ENCODE measurements at places on chromosomes 11 and 22. TPM values are rescaled to one million over a fixed set of nuclear protein-coding genes. Genes with fewer than 3 reads are reported as not detected.
A peak's percentile ranks its signal among the peaks of the same experiment; 100 is the strongest.

- H3K27ac ChIP-seq, result no peak overlapping the region
- peaks cover 21% of the 10 kb centered on the region for H3K4me1 ChIP-seq
- no peak overlapping the region for H3K4me3 ChIP-seq
- peak; percentile 35 for DNase-seq
- no peaks in the 10 kb centered on the region for H3K27me3 ChIP-seq
These were observed 8.2 kb downstream of the ARHGEF12 start for GRCh38 chr11:120344302-120345004.

- no peaks in the 10 kb centered on the region for H3K27me3 ChIP-seq
- no peak for DNase-seq
- H3K4me3 ChIP-seq, result no peak overlapping the region
- no peaks in the 10 kb centered on the region for H3K36me3 ChIP-seq
These were observed 90.7 kb downstream of the WNT11 start for GRCh38 chr11:76115555-76115954.

DNA sequence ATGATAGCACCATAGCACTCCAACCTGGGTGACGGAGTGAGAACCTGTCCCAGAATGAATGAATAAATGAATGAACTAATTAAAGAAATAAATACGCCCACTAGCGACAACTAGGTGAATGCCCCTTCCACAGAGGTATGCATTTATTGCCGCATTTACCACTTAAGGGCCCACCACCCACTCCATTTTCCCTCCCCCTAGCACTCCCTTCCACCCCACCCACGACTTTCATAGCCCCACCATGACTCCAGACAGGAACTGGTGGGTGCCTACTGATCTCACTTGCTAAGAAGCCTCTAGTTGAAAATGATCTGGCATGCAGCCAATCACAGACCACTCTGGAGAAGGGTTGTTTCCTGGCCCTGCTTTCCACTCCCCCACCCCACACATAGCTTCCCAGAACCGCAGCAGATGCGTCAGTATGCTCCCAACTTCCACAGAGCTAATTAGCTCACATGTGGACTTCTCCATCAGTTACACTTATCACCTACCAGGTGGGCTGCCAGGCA is 167.6 kb downstream of the WT1 start:
- no peak overlapping the region for H3K4me3 ChIP-seq
- no peaks in the 10 kb centered on the region for H3K36me3 ChIP-seq
- no peak for DNase-seq
- H3K4me1 ChIP-seq, result no peaks in the 10 kb centered on the region
- H3K27me3 ChIP-seq, result peaks cover 18% of the 10 kb centered on the region

GRCh38 chr11:69924308-69925161 is 105.3 kb upstream of the FGF3 start:
- H3K4me3 ChIP-seq, result no peak overlapping the region
- no peak for DNase-seq
- no peaks in the 10 kb centered on the region for H3K4me1 ChIP-seq
- no peaks in the 10 kb centered on the region for H3K36me3 ChIP-seq
- H3K27me3 ChIP-seq, result peaks cover 54% of the 10 kb centered on the region
- H3K27ac ChIP-seq, result no peak overlapping the region

SHANK3 gene
- total RNA-seq, result 0.22 TPM

GRCh38 chr11:120958185-120958584 is 65.7 kb upstream of the TBCEL start:
- no peak overlapping the region for H3K27ac ChIP-seq
- DNase-seq, result no peak
- no peaks in the 10 kb centered on the region for H3K4me1 ChIP-seq

DNA sequence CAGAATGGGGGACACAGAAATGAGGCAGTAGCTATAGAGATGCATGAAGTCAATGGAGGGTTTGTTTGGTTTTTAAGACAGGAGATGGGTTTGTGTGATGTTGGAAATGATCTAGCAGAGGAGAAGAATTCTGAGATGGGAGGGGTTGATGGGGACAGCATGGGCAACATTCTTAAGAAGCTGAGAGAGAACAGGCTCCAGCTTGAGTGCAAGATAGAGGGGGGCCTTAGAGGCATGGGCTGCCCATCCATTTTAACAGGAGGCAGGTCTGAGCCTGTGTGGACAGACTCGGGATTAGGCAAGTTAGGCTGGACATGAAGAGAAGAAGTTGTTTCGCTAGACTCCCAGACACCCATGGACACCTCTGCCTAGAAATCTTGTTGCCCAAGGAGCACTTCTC is 37.9 kb upstream of the NRIP3 start:
- no peak overlapping the region for H3K4me3 ChIP-seq
- DNase-seq, result no peak
- H3K4me1 ChIP-seq, result no peaks in the 10 kb centered on the region
- no peak overlapping the region for H3K27ac ChIP-seq

KLHL35 gene
- 0.41 TPM for total RNA-seq

- no peak within 1 kb of the TSS for H3K4me3 ChIP-seq
- no peak within 1 kb of the TSS for H3K27ac ChIP-seq
- H3K27me3 ChIP-seq, result no peaks in the 10 kb centered on the region
- DNase-seq, result no peak
- no peaks in the 10 kb centered on the region for H3K4me1 ChIP-seq
- H3K36me3 ChIP-seq, result no peaks in the 10 kb centered on the region
These were observed at the start of gene OR8B3 for GRCh38 chr11:124398924-124399323. Gene OR8B3 (minus strand): TSS chr11:124399024. CDS start chr11:124397351, 1,673 bp downstream.

DNA sequence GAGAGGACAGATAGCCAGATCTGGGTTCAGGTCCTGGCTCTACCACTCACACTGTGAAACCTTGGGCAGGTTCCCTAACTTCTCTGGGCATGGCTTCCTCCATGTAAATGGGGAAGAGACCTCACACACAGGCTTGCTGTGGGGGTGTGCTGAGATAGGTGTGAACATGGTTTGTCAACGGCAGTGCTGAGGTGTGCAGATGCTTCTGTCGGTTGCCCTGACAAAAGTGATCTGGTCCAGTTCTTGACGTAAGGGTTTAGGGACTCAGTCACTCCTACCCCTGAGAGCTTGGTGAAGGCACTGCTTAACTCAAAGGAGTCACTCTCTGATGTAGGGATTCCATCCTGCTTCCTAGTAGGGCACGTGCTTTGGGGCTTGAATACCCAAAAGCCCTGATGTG is 2.0 kb downstream of the C1QTNF4 start:
- peaks cover 4% of the 10 kb centered on the region for H3K4me1 ChIP-seq
- no peak overlapping the region for H3K27ac ChIP-seq
- H3K4me3 ChIP-seq, result no peak overlapping the region
- DNase-seq, result no peak
- peaks cover 33% of the 10 kb centered on the region for H3K27me3 ChIP-seq
- no peaks in the 10 kb centered on the region for H3K36me3 ChIP-seq

- H3K4me1 ChIP-seq, result no peaks in the 10 kb centered on the region
- no peak overlapping the region for H3K27ac ChIP-seq
- peaks cover 32% of the 10 kb centered on the region for H3K36me3 ChIP-seq
- no peaks in the 10 kb centered on the region for H3K27me3 ChIP-seq
These were observed 40.5 kb downstream of the SREBF2 start for GRCh38 chr22:41873391-41873790.

BATF2 gene
- total RNA-seq, result not detected

- H3K27ac ChIP-seq, result no peak overlapping the region
- peaks cover 6% of the 10 kb centered on the region for H3K27me3 ChIP-seq
- no peaks in the 10 kb centered on the region for H3K4me1 ChIP-seq
- no peak for DNase-seq
These were observed 4.3 kb upstream of the OR51V1 start for GRCh38 chr11:5204787-5205186.

DMC1 gene
- total RNA-seq, result not detected

DNA sequence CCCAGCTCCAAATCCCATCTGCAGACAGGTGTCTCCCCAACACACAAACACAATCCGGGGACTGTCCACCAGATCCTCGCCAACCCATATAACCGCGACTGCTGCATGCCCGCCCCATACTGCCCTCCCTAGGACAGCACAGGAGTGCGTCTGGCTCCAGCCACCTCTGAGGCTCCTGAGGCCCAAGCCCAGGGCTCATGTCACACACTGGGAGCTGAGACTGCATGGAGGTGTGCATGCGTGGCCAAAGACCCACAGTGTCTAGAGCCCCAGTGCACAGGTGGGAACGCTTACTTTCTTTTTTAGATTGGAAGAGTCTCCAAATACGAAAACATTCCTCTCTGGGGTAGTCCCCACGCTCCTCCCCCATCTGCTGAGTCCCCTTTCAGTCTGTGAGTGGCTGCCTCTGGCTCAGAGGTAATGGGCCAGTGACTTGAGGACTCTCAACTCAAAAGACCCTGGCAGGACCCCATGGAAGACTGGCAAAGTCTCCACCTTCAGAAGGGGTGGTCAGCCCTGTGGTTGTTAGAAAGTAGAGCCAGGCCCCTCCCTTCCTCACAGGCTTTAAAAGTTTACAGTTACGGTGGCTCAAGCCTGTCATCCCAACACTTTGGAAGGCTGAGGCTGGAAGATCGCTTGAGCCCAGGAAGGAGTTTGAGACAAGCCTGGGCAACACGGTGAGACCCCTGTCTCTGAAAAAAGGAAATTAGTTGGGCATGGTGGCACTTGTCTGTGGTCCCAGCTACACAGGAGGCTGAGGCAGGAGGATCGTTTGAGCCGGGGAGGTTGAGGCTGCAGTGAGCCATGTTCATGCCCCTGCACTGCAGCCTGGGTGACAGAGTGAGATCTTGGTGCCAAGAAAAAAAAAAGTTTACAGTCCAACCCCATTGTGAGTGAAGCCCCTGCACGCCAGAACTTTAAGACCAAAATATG is 2.3 kb downstream of the CBX7 start:
- H3K36me3 ChIP-seq, result peaks cover 22% of the 10 kb centered on the region
- peaks cover 27% of the 10 kb centered on the region for H3K4me1 ChIP-seq
- peaks cover 4% of the 10 kb centered on the region for H3K27me3 ChIP-seq
- H3K27ac ChIP-seq, result no peak overlapping the region
- no peak for DNase-seq
- H3K4me3 ChIP-seq, result no peak overlapping the region

DNA sequence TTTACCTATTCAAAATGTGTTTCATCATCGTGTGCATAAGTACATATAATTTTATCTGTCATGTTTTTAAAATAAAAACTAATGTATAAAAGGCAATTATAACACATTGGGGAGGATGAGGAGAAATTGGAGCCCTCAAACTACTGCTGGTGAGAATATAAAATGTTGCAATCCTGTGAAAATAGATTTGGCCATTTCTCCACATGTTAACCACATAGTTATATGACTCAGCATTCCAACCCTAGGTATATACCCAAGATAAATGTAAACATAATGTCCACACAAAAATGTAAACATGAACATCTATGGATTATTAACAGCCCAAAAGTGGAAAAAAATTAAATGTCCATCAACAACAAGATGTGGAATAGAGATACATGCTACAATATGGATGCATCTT is 928.0 kb upstream of the FAT3 start:
- H3K4me3 ChIP-seq, result no peak overlapping the region
- H3K4me1 ChIP-seq, result no peaks in the 10 kb centered on the region
- no peak for DNase-seq
- H3K27ac ChIP-seq, result no peak overlapping the region
- H3K27me3 ChIP-seq, result no peaks in the 10 kb centered on the region

- H3K4me3 ChIP-seq, result no peak overlapping the region
- no peaks in the 10 kb centered on the region for H3K36me3 ChIP-seq
- peaks cover 18% of the 10 kb centered on the region for H3K27me3 ChIP-seq
- no peak for DNase-seq
These were observed 16.4 kb upstream of the KAT5 start for GRCh38 chr11:65695459-65696241.

DNA sequence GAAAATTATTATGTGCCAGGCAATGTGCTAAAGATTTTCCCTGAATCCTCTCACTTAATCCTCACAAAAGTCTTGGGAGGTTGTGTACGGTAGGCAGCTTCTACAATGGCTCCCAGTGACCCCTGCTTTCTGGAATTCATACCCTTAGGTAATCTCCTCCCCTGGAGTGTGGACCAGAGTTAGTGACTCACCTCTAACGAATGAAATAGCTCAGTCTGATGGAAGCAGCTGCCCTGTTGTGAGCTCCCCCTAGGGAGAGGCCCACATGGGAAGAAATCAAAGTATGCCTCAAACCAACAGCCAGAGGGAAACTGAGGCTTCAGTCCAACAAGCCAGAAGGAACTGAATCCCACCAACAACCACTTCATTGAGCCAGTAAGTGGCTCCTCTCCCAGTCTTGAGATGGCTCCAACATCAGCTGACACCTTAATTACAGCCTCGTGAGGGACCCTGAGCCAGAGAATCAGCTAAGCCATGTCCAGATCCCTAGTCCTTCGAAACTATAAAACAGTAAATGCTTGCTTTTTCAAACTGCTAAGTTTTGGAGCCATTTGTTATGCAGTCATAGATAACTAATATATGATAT is 98.9 kb upstream of the ISX start:
- no peak overlapping the region for H3K4me3 ChIP-seq
- H3K36me3 ChIP-seq, result no peaks in the 10 kb centered on the region
- no peaks in the 10 kb centered on the region for H3K4me1 ChIP-seq

ARCN1 gene
- 70.9 TPM for total RNA-seq

CHRNA10 gene
- total RNA-seq, result 0.71 TPM

GRCh38 chr22:48902001-48902869 is 925.4 kb downstream of the BRD1 start:
- no peak overlapping the region for H3K4me3 ChIP-seq
- H3K27me3 ChIP-seq, result no peaks in the 10 kb centered on the region
- no peaks in the 10 kb centered on the region for H3K4me1 ChIP-seq
- no peak overlapping the region for H3K27ac ChIP-seq
- no peaks in the 10 kb centered on the region for H3K36me3 ChIP-seq
- peak; percentile 32 for DNase-seq

- no peak overlapping the region for H3K4me3 ChIP-seq
- no peaks in the 10 kb centered on the region for H3K4me1 ChIP-seq
- DNase-seq, result no peak
- H3K27me3 ChIP-seq, result no peaks in the 10 kb centered on the region
These were observed 247.6 kb downstream of the CADM1 start for GRCh38 chr11:115256397-115257197.

GRCh38 chr11:34756591-34756990 is 135.7 kb downstream of the EHF start:
- no peak overlapping the region for H3K27ac ChIP-seq
- no peak for DNase-seq
- no peaks in the 10 kb centered on the region for H3K36me3 ChIP-seq
- H3K27me3 ChIP-seq, result no peaks in the 10 kb centered on the region

BDNF gene
- total RNA-seq, result 23.6 TPM

- peaks cover 16% of the 10 kb centered on the region for H3K36me3 ChIP-seq
- H3K4me1 ChIP-seq, result peaks cover 57% of the 10 kb centered on the region
- H3K27me3 ChIP-seq, result no peaks in the 10 kb centered on the region
- DNase-seq, result peak; percentile 49
- no peak overlapping the region for H3K4me3 ChIP-seq
These were observed 42.8 kb downstream of the EXT2 start for GRCh38 chr11:44138286-44138685.

- H3K27ac ChIP-seq, result peak overlapping the region; percentile 55
- no peaks in the 10 kb centered on the region for H3K27me3 ChIP-seq
- peaks cover 67% of the 10 kb centered on the region for H3K4me1 ChIP-seq
- DNase-seq, result peak; percentile 87
These were observed 32.7 kb upstream of the PARVG start for GRCh38 chr22:44147821-44148574.

ARFIP2 gene
- 14.0 TPM for total RNA-seq

FAM181B gene
- 1.2 TPM for total RNA-seq

CCDC87 gene
- total RNA-seq, result not detected

- no peaks in the 10 kb centered on the region for H3K27me3 ChIP-seq
- H3K4me3 ChIP-seq, result no peak overlapping the region
- H3K27ac ChIP-seq, result no peak overlapping the region
- H3K4me1 ChIP-seq, result peaks cover 6% of the 10 kb centered on the region
These were observed 60.9 kb upstream of the EED start for GRCh38 chr11:86183694-86184093.

- DNase-seq, result no peak
- H3K27me3 ChIP-seq, result peaks cover 23% of the 10 kb centered on the region
- H3K36me3 ChIP-seq, result no peaks in the 10 kb centered on the region
These were observed 29.2 kb upstream of the DAGLA start for GRCh38 chr11:61650781-61651571.
